Colonic mucosa (tissue), 4 donors: ENCODE measurements at places on chromosomes 4 and X. TPM values are rescaled to one million over a fixed set of nuclear protein-coding genes. Genes with fewer than 3 reads are reported as not detected.

- no peak overlapping the region for H3K27ac ChIP-seq
- DNase-seq, result peak; percentile 33
- H3K4me1 ChIP-seq, result peaks cover 6% of the 10 kb centered on the region
- H3K4me3 ChIP-seq, result no peak overlapping the region
Measured at GRCh38 chr4:113998079-113998478, 18.6 kb upstream of the ARSJ start.

DNA sequence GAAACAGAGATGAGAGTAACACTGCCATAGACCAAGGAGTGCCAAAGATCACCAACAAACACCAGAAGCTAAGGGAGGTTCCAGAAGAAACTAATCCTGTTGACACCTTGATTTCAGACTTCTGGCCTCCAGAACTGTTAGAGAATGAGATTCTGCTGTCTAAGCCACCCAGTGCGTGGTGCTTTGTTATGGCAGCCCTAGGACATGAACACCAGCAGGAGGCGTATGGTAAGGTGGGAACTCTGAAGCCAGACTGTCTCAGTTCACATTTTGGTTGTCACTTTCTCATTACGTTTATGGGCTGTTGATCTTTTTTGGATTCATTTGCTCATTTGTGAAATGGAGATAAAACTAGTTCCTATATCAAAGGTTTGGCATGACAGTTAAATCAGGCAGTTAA is 142.9 kb downstream of the DCHS2 start:
- no peak for DNase-seq
- no peaks in the 10 kb centered on the region for H3K36me3 ChIP-seq
- no peak overlapping the region for H3K27ac ChIP-seq

GRCh38 chr4:81621490-81621889 is 149.8 kb upstream of the RASGEF1B start:
- H3K4me1 ChIP-seq, result no peaks in the 10 kb centered on the region
- DNase-seq, result no peak
- H3K36me3 ChIP-seq, result no peaks in the 10 kb centered on the region
- H3K27ac ChIP-seq, result no peak overlapping the region

DNA sequence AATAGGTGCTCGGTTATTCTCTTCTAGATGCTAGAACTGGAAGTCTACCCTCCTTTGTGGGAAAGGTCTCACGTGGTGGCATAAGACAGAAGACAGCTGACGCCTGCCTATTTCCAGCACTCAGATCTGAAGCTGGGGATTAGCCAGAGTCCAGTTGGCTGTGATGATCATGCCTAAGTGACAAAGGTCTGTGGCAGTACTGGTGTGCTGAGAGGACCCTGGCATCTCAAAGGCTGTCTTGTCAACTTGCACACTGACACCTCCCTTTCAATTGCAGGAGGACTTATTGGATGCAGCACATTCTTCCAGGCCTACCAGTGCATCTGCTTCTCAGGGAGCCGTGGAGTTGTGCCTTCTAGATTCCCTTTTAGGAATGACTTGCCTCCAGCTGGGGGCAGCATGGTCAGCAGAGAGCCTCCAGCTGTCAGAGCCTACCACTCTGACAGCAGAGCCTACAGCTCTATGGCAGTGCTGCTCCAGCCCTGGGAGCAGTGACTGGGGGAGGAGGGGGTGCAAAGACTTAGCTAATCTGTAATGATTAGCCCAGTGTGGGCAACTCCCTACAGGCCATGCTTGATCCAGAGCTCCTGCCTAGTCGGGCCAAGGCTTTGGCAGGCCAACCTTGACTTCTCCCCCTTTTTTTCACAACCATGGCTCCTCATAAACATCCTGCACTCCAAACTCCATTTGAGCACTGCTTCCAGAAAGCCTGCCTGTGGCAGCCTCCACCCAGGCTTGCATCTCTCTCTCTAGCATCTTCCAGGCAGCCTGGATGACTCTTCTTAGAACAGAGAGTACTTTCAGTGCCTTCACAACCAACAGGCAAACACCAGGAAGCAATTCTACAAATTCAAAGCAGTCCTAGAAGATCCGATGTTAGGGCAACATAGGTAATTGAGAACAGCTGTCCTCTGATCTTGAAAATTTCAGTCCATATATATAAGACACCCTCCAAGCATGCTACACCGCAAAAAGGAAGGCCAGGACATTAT is 13.8 kb upstream of the FGFBP2 start:
- H3K27me3 ChIP-seq, result no peaks in the 10 kb centered on the region
- no peak overlapping the region for H3K4me3 ChIP-seq
- DNase-seq, result no peak
- H3K36me3 ChIP-seq, result no peaks in the 10 kb centered on the region
- H3K4me1 ChIP-seq, result no peaks in the 10 kb centered on the region
- no peak overlapping the region for H3K27ac ChIP-seq

- no peak overlapping the region for H3K27ac ChIP-seq
- H3K4me3 ChIP-seq, result no peak overlapping the region
- DNase-seq, result no peak
- no peaks in the 10 kb centered on the region for H3K27me3 ChIP-seq
Measured at GRCh38 chrX:49844611-49845010, 15.5 kb downstream of the PAGE4 start.

DNA sequence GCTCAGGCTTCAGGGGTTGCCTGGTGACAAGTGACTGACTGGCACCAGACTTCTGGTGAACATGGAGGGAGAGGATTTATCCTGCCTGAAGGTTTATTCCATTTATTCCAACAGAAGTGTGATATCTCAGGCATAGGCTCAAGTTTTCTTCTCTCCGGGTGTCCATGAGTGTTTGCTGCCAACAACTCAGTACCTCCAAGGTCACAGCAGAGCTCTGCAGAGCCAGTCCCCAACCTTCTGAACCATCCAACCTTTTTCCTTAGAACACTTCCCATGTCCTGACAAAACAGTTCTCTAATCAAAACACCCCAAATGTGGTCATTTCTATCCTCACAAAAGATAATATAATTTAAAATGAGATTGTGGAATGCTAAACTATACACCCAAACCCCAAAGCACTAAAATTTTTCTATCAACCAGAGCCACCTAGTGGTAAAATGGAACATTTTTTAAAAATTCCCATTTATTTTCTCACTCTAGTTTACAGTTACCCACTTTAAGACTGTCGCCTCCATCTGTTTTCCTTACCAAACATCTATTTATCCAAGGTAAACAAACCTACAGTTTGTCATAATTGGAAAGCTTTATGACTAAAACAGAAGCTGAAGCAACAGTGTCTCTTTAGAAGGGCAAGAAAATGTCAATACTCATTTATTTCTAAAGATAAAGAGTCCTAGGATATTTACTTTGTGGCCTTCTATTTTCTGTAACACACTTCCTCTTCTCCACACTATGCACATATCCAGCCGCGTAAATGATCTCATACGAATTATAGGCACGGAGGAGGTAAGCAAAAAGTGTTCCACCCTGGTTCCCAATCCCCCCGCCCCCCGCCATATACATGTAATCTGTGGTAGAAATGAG is 39.5 kb downstream of the TMEM154 start:
- H3K27ac ChIP-seq, result no peak overlapping the region
- H3K4me1 ChIP-seq, result no peaks in the 10 kb centered on the region
- no peaks in the 10 kb centered on the region for H3K27me3 ChIP-seq
- H3K4me3 ChIP-seq, result no peak overlapping the region

DNA sequence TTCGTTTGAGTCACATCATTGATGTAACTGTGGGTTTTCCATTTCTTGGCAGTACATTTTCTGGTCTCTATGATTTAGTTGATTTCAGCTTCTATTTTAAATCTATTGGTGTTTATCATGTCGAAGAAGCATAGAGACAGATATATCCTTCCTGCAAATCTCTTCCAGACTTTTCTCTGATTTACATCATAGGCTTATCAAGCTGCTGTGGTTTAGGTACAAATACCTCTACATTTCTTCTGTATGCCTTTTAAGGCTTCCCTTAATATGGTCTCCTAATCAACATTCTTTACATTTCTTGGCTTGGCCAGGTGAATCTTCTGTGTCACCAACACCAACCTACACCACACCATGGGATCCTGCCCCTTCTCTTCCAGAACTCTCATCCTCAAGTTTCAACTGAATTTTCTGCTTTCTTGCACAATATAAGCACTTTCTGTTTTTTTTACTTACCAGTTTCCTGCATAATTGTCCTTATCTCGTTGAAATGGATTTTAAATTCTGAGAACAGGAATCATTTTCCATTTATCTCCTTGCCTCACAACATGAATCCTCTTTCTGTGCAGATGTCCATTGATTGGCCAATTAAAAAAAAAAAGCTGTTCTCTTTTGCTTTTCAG is 626.9 kb downstream of the ANKRD50 start:
- H3K4me1 ChIP-seq, result no peaks in the 10 kb centered on the region
- H3K36me3 ChIP-seq, result no peaks in the 10 kb centered on the region
- no peak overlapping the region for H3K4me3 ChIP-seq
- no peak overlapping the region for H3K27ac ChIP-seq
- no peaks in the 10 kb centered on the region for H3K27me3 ChIP-seq

DNA sequence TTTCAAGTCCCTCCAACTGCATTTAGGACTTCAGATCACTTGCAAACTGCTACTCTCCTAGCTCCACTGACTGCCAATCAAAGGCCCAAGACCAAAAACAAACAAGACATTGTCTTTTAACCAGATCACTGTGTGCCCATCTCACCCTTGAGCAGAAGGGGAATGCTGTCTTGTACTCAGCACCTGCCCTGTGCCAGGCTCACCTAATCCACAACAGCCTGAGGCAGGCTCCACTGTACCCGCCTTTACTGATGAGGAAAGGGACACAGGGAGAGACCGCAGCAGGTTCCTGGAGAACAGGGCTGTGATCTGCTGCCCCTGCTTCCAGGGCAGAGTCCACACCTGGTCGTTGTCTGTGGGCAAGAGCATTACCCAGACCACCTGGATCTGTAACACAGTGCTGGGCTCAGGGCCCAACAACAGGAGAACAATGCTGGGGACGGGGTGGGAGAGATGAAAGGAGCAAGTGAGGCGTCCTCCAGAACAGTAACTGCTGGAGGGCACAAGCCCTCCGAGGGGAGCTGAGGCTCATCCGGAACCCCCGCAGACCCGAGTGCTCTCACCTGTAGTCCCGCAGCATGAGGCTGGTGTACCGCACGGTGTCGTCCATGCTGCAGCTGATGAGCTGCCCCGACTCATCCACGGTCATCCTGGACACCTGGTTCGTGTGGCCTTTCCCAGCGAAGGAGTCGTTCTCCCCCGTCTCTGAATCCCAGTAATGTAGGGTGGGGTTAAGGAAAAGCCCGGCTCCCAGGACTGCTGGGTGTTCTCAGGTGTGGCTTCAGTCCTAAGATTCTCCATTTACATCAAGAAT is 33.9 kb downstream of the WDR1 start:
- H3K36me3 ChIP-seq, result peaks cover 81% of the 10 kb centered on the region
- H3K4me1 ChIP-seq, result no peaks in the 10 kb centered on the region
- no peak for DNase-seq
- no peaks in the 10 kb centered on the region for H3K27me3 ChIP-seq

DNA sequence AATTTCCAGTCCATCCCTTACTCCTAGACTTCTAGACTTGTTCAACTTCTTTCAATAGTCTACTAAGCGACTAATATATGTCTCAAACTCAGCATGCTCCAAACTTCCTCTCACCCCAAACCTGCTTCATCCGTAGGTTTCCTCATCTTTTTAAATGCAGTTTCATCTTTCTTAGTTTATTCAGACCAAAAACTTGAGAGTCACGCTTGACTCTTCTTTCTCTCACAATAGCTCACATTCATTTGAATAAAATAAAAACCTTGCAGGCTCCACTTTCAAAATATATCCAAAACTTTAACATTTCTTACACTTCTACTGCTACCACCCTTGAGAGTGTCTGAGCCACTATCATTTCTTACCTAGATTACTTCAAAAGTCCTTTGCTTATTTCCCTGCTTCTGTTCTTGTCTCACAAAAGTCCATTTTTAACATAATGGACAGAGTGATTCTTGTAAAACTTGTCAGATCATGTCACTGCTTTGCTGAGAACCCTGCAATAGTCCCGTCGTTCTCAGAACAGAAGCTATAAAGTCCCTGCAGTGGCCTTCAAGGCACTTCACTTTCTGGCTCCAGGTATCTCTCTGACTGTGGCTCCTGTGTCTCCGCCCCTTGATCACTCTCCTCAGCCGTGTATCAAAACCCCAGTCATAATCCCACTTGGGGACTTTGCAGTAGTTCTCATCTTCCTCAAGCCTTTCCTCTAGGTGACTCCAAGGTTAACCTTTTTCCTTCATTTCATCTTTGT is 167.6 kb downstream of the ARHGAP24 start:
- no peaks in the 10 kb centered on the region for H3K27me3 ChIP-seq
- no peaks in the 10 kb centered on the region for H3K36me3 ChIP-seq
- no peak overlapping the region for H3K27ac ChIP-seq
- H3K4me1 ChIP-seq, result no peaks in the 10 kb centered on the region
- DNase-seq, result no peak
- H3K4me3 ChIP-seq, result no peak overlapping the region

DNA sequence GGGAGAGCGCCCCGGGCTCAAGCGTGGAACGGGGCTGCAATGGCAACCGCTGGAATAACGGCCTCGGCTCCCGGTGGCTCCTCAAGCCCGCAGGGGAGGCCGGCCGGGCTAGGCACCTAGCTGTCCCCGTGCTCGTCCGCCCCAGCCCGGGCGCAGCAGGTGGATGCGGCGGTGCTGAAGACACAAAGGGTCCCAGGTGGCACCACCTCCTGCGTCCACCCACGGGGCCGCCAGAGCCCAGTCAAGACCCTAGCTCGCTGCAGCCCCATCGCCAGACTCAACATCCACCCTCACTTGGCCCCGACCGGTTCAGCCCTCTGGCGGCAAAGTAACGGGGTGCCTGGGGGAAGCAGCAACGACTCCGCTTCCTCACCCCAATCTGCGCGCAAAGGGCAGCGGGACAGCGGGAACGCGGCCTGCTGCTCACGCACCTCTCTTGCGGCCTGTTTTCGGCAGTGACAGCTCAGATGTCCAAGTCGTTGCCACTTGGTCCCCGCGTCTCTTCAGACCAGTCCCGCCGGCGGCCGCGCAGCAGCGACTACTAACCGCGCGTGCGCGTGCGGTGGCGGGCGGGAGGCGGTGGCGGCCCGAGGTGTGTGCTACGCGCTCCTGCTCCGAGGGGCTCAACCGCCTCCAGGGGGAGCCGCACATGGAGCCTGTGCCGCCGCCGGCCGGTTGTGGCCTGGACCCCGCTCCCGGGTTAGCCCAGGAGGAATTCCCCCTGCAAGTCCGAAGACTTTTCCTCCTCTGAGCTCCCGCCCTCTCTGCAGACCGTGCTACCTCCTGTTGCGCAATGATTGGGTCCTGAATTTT is at the start of gene CLGN:
CLGN (minus strand) TSS at position 543 of the 813 bp plus-strand sequence. CDS start 14,570 bp downstream, outside the sequence.
- DNase-seq, result peak; percentile 70
- no peaks in the 10 kb centered on the region for H3K36me3 ChIP-seq
- H3K27me3 ChIP-seq, result no peaks in the 10 kb centered on the region
- H3K4me1 ChIP-seq, result no peaks in the 10 kb centered on the region
- H3K4me3 ChIP-seq, result peak within 1 kb of the TSS; percentile 55

Gene MAGED2
- 85.5 TPM for total RNA-seq

Gene NKX3-2
- 1.4 TPM for total RNA-seq

Gene BTC
- 3.4 TPM for total RNA-seq

Gene TRIML2
- total RNA-seq, result 0.20 TPM

Gene MAGEA2B
- total RNA-seq, result not detected

Gene TTC29
- total RNA-seq, result not detected

Gene GABRQ
- 0.03 TPM for total RNA-seq

Gene TMEM255A
- 2.6 TPM for total RNA-seq

Gene VCX3A
- total RNA-seq, result not detected

Gene MMRN1
- total RNA-seq, result 6.7 TPM
